ENCODE measurements at places on chromosomes 2 and 18.

- DNase-seq: no peak
These were observed 6.2 kb downstream of the PARD3B start for GRCh38 chr2:204551512-204551863.

DNA sequence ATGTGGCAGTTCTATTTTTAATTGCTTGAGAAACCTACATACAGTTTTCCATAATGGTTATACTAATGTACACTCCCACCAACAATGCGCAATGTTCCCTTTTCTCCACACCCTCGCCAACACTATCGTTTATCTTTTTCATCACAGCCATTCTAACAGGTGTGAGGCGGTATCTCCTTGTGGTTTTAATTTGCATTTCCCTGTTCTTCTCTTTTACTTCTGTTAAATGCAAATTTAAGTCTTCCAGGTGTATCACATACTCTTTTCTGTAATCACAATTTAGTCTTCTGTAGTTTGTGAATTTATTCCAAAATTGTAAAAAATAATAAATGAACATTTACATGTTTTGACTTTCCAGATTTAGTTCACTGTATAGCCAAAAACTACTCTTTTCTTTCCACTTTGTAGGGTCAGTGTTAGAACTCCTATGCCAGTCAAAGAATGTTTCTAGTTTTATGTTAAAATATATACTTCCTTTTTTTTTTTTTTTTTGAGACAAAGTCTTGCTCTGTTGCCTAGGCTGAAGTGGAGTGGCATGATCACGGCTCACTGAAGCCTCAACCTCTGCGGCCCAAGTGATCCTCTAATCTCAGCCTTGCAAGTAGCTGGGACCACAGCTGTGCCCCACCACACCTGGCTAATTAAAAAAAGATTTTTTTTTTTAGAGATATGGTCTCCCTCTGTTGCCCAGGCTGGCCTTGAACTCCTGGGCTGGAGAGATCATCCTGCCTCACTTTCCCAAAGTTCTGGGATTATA is 15.4 kb upstream of the ACYP2 start:
- DNase-seq: no peak

DNA sequence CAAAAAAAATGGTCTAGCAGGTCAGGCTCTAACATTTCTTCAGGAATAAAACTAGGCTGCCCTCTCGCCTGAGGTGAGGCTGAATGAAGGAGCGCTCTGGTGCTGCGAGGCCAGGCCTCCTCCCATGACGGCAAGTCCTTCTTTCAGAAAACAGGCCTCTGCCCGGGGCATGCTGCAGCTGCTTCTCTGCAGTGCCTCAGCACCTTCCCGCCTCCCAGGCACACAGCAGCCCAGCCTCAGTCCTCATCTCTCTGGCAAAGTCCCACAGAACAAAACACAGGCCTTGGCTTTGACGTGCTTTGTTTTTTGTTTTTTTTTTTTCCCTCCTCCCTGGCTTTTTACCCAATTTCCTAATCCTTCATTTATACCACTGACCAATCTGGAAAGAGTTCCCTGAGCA is 74.8 kb downstream of the BCL11A start:
- DNase-seq: peak; percentile 60

DNA sequence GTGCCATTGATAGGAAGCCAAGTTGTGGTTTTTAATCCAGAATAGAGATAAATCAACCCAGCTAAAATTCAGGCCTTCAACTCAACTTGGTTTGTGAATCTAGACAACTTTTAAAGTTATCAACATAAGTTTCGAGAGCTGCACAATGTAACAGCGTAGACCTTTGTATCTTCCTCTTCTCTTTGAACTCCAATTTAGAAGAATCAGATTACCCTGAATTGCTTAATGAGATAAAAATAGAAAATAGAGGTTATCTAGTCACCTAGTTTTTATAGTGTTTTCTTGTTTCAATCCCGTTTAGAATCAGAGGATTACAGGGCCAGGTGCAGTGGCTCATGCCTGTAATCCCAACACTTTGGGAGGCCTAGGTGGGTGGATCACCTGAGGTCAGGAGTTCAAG is 12.3 kb downstream of the MOGAT1 start:
- DNase-seq: no peak

GRCh38 chr18:31741097-31741735 is 19.5 kb downstream of the SLC25A52 start:
- DNase-seq: no peak

DNA sequence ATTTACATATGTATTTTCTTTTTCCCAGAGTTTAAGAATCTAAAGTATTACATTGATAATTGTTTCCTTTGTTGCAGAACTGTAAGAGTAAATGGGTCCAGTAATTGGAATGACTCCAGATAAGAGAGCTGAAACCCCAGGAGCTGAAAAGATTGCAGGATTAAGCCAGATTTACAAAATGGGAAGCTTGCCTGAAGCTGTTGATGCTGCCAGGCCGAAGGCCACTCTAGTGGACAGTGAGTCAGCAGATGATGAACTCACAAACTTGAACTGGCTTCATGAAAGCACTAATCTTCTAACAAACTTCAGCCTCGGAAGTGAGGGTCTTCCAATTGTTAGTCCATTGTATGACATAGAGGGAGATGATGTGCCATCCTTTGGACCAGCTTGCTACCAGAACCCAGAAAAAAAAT is 183.8 kb upstream of the STON1 start:
- no peak for DNase-seq

DNA sequence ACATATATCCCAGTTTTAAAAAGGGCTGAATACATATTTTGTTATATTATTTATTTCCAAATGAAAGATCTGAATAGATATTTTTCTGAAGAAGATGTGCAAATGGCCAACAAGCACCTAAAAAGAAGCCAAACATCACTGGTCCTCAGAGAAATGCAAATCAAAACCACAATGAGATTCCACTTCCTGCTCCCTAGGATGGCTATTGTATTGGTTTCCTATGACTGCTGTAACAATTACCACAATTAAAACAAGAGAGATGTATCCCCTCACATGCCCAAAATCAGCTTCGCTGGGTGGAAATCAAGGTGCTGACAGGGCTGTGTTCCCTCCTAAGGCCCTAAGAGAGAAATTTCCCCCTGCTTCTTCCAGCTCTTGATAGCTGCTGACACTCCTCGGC is 23.2 kb downstream of the ABCB11 start:
- no peak for DNase-seq

DNA sequence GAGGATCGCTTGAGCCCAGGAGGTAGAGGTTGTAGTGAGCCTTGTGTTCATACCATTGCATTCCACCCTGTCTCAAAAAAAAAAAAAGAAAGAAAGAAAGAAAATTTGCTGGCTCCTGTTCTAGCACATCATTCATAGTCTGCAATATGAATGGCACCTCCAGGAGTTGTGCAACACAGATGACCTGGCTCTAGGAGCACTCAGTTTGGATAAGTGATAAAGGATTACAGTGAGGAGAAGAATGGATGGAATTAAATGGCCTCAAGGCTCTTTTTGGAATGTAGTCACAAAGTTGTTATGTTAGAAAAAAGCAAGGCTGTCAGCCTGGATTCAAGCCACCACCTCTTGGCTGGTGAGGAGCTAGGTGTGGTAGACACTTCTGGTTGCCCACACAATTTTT is 21.5 kb upstream of the SPRED2 start:
- DNase-seq: no peak

DNA sequence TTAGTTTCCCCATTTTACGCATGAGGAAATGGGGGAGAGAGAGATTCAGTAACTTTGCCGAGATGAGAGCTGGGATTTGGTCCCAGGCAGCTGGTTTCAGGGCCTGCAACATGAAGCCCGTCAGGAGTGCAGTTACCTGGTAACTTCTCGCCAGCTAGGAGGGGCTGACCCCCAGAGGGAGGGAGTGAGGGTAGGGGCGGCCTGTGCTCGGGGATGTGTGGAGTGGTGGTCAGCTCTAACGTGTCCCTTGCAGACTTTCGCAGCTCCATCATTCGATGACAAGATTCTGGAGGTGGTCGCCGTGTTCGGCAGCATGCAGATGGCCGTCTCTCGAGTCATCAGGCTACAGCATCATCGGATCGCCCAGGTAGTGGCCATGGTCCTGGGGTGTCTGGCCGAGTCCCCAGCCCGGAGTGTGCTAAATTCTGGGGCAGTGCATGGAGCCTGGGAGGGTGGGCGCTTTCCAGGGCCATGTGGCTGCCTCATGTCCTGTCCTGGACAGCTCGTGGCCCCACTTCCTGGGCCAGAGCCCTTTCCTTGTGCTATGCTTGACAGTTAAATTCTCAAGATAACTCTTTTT is 103.8 kb downstream of the DGKD start:
- DNase-seq: no peak

DNA sequence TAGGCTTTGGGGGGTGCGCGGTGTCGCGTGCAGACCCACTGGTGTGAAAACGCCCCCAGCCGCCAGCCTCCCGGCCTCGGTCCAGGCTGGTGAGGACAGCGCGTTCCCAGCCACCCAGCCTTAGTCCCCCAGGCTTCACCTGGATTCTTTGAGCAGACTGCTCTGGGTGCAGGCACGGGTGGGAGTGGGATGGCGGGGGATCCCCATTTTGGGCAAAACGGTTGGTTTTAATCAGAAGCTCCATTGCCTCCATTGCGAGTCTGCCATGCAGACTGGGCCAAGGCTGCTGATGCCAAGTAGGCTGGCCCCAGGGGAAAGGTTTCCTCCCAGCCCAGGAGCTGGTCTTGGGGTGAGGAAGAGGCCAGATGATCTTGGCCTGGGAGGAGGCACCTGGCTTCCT is 445 bp downstream of the MLPH start:
- no peak for DNase-seq

- no peak for DNase-seq
These were observed 47.7 kb downstream of the TTC21B start for GRCh38 chr2:165905854-165906253.

DNA sequence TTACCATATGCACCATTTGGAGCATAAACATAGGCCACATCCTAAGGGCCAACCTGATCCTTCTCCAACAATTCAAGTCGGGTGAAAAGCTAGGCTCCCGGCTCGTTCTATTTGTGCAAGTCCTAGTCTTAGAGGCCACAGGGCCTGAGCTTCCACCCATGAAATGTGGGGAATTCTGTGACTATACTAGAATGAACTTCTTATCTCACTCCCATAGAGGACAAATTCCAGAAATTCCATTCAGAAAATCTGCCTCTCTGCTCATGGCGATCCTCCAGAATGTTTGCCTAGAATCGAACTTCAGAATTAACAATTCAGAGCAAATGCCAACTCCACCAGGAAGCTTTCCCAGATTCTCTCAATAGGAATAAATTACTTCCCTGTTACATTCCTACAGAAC is 187.9 kb downstream of the BCL11A start:
- peak; percentile 30 for DNase-seq

DNA sequence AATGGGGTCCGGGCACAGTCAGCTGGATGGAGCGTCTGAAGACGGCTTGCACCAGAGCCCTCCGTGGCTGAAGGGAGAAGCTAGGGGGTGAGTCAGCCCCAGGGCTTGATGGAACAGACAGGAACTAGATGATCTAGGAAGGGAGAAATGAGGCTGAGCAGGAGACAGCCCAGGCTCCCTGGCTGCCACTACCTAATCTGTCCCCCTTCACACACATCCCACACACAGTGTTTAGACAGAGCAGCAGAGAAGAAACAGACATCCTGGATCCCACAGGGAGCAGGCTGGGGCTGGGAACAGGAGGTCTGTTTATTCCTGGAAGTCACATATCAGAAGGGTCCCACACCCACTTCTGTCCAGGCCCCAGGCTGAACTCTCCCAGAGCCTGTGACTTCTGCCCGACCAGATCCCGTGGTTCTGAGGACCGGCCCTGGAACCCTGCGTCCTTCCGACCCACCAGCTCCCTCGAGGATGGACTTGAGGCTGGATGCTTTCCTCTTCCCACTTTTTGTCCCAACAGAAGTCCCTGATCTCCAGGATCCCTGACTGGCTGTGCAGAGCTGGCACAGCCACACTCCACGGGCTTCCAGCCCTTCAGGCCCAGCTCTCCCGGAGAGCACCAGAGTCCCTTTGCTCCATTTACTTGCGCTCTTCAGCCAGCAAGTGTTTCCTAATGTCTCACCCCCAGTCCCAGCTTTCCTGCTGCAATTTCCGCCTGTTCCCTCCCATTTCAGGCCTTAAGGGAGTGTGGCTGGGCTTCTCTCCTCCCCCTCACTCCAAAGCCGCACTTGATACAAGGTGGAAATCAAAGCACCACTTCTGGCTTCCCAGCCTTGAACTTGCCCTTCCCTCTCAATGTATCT is 1.5 kb upstream of the GPBAR1 start:
- DNase-seq: no peak

DNA sequence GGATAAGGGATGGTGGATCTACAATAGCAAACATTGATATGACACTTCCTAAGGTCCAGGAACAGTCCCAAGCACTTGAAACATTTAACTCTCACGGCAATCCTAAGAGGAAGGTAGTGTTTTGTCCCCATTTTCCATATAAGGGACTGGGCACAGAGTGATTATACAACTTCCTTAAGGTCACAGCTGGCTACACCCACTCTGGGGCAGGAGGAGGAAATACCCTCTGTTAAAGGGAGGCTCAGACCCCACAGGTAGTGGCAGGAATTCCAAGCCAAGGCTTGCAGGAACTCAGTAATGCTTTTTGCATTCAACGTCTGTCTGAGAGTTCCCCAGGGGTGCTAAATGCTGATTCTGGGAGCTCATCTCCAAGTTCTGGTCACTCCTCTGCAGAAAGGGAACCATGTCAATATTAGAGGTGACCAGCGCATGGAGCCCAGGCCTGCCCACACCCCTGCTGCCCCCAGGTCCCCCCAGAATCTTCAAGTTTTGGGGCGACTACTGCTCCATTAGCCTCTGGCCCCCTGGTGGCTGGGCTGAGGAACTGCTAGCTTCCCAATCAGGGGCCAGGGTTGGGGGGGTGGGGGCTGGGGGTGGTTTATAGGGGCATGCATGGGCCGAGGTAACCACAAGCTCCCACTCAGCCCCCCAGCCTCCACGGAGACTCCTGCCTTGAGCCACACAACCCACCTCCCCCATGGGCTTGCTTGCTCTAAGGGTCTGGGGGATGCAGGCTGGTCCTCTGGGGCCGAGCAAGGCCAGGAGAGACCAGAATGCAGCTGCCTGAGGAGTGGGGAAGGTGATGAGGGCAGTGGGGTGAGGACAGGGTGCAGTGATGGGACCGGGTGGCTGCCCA is 11.1 kb downstream of the OBSL1 start:
- no peak for DNase-seq

DNA sequence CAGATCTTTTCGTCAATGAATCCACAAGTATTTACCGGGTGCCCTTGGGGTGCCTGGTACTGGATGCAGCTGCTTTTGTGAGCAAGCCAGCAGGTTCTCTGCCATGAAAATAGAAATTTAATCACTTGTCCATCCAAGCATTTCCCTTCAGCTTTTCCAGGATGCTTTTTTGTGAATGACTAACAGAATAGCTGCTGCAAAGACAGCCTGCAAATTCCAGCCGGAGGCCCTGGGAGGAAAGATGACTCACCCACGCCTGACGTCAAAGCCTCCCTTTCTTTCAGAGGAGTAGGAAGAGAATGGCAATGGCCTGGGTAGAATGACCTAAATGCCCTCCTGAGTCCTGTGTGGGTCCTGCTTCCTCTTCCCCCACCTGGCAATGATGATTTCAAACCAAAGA is 111.9 kb downstream of the AP1S3 start:
- peak; percentile 90 for DNase-seq

DNA sequence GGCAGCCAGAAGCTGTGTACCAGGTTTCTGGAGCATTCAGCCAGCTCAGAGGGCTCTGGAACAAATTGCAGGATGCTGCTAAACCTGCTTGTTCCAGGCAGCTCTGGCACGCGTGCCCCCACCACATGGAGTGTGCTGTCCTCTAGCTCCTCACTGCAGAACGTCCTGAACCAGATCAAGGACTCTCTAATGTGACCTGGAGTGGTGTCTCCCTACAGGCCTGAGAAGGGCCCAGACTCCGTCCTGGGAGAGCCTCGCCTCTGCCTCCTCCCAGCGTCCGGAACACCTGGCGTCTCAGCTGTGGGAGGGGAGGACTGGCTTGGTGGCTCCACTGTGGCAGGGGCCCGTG is 115.6 kb upstream of the GPC1 start:
- DNase-seq: no peak
